ENCODE measurements at places on chromosomes 6 and 20.

- DNase-seq = no peak
Observed at GRCh38 chr6:10451828-10452509, 37.1 kb upstream of the TFAP2A start.

DNA sequence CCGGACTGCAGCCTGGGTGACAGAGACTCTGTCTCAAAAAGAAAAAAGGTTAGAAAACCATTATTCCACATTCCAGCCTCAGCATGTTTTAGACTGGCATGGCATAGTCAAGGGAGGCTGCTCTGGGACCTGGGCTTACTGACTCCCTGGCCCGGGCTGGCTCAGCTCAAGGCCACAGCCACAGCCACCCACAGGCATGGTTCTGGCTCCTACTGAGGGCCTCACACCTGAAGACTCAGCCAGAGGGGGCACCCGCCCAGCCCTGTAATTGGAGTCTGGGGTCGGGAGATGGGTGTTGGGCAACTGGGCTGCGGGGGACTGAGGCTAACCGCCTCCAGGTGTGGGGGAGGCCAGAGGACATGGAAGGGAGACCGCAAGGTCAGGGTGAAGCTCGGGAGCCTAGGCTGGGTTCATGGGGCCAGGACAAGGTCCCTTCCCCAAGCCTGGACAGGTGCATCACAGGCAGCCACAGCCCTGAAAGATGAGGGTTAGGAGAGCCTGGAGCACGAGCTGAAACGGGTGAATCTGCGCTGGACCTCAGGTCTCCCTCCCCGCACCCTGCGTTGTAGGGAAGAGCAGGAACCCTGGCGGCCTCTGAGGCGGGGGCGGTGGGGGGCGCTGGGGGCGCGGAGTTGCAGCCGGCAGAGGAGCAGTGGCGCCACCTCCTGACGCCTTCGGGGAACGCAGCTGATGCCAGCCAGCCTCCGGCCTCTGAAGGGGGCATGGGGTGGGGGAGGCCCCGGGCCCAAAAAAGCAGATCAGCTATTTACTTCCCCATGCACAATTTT, 67.7 kb upstream of the SRSF6 start:
- DNase-seq = no peak

DNA sequence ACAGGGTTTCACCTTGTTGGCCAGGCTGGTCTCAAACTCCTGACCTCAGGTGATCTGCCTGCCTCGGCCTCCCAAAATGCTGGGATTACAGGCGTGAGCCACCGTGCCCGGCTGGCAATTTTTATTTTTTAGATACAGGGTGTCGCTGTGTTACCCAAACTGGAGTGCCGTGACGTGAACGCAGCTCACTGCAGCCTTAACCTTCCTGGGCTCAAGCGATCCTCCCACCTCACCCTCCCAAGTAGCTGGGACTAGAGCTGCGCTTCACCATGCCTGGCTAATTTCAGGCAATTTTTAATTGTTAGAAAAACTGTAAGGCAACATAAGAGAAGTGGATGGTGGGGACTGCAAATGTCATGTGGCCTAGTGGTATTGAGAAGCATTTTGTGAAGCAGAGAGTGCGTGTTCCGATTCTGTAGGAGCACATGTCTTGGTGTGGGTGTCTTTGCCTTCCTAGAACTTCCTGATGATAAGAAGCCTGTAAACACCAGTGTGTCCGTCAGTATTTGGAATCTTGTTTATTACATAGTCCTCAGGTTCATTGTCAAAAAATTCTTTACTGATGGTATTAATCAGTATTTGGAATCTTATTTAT, 18.0 kb downstream of the JARID2 start:
- no peak for DNase-seq

DNA sequence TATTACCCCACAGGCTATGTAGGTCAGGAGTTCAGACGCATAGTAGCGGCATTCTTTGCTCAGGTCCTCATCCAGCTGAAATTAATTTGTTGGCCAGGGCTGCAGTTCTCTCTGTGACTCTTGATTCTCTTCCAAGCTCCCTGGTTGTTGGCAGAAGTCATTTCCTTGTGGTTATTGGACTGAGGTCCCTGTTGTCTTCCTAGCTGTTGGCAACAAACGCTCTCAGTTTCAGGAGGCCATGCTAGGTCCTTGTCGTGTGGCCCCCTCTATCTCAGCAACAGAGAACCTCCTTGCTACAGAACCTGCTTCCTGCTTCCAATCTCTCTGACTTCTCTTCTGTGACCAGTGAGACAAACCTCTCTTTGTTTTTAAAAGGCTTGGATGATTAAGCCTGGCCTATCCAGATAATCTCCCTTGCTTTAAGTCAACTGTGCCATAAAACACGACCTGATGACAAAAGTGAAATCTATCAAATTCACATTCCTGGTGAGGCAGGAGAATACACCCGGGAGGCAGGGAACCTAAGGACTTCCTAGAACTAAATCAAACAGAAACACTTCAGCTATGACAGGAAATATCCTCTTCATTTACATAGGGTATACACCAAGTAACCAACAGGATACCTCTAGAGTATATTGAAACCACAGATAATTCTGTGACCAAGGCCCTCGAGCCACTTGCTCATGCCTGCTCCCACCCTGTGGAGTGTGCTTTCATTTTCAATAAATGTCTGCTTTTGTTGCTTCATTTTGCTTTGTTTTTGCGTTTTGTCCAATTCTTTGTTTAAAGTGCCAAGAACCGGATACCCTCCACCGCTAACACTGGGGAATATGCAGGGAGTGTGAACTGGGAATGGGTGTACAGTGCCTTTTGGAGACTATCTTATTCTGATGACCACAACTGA, 196.0 kb downstream of the BTBD3 start:
- no peak for DNase-seq

GRCh38 chr6:157462956-157463742, 82.2 kb downstream of the ZDHHC14 start:
- no peak for DNase-seq

DNA sequence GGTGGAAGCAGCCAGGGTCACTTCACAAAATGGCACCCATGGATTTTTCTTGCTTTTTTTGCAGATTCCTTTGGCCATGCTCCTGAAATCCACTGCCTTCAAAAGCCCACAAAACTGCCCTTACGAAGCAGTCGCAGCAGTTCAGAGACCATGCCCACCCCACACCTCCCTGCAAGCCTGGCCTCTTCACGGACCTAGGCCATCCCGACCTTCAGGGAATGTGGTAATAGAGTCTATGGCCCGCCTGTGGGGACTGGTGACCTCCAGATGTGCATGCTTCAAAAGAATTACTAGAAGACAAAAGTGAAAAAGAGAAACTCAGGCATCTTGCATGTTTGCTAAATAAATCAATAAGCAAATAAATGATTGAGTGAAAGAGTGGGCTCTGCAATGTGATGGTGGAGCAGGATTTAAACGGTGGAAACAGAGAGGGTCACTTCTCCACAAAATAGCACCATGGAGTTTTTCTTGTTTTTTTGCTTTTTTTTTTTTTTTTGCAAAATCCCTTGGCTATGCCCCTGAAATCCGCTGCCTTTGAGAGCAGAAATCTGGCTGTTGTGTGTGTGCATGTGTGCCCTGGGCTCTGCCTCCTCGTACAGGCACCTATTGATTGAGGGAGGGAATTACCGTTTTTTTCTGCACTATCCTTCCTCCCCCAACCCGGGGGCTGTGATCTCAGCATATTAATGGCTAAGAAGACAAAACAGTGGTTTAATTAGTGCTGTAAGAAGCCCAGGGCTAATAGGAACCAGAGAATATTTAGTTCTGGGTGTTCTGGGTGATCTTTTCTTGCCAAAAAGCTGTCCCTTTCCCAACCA, 107.4 kb downstream of the PXDC1 start:
- no peak for DNase-seq

DNA sequence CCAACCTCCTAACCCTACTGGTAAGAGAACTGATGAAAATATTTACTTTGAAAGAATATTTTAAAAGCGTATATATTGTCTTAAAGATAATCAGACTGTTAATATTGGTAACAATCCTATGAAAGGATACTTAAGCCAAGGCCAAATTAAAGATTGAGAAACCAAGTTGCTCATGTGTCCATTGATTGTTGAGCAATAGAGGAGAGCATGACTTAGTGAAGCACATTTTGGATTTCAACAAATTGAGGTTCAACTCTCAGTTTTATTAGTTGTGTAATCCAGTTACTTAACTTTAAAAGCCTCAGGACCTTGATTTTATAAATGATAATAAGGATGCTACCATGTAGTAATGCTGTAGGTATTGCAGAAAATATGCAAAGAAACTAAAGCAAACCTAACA, 56.8 kb downstream of the PRL start:
- DNase-seq = no peak

- DNase-seq = no peak
Observed at GRCh38 chr6:119207327-119207726, 128.9 kb upstream of the FAM184A start.

- DNase-seq = no peak
Observed at GRCh38 chr6:2410656-2411380, 165.4 kb upstream of the GMDS start.

DNA sequence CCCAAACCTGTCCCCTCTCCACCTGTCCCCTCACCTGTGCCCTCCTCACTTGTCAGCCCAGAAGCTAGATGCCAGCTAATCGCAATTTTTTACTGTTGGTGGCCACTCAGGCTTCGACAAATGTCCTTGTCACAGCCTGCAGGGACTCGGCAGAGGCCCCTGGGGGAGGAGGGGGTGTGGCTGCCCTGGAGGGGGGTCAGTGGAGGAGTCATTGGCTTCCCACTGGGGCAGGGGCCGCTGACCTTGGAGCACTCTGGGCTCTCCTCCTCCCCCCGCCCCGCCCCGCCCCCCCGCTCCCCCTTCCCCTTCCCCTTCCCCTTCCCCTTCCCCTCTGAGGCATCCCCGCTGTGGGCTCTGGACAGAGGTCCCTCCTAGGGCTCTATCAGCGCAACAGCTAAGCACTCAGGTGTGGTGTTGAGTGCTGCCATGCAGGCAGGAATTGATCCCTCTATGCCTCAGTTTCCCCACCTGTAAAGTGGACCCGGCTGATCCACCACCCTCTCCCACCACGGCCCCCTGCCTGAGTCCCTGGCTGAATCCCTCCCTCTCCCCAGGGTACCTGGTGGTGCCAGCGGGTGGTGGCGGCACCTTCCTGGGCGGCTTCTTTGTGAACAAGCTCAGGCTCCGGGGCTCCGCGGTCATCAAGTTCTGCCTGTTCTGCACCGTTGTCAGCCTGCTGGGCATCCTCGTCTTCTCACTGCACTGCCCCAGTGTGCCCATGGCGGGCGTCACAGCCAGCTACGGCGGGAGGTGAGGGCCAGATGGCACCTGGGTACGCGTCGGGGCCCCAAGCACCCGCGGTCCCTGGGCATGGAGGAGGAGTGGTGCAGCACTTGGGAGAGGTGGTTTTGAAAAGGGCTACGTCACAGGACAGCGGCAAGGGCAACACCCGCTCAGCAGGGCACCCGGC, 23.8 kb downstream of the SLCO4A1 start:
- DNase-seq = no peak

DNA sequence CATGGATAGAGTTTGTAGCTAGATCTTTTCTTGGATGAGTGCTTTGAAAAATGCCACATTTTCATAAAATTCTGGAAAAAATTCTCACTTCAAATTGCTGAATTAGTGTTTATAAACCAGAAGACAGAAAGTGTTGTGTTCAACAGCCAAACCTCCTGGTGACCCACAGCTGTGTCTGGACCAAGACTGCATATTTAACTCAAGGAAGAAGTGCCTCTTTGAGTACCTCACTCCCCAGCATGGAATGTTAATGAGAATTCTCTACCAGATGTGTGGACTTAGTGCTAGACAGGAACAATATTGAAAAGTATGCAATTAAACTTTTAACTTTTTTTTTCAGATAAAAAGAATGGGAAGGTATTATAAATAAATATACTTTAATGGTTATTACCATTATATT, 609.3 kb downstream of the COL12A1 start:
- no peak for DNase-seq

DNA sequence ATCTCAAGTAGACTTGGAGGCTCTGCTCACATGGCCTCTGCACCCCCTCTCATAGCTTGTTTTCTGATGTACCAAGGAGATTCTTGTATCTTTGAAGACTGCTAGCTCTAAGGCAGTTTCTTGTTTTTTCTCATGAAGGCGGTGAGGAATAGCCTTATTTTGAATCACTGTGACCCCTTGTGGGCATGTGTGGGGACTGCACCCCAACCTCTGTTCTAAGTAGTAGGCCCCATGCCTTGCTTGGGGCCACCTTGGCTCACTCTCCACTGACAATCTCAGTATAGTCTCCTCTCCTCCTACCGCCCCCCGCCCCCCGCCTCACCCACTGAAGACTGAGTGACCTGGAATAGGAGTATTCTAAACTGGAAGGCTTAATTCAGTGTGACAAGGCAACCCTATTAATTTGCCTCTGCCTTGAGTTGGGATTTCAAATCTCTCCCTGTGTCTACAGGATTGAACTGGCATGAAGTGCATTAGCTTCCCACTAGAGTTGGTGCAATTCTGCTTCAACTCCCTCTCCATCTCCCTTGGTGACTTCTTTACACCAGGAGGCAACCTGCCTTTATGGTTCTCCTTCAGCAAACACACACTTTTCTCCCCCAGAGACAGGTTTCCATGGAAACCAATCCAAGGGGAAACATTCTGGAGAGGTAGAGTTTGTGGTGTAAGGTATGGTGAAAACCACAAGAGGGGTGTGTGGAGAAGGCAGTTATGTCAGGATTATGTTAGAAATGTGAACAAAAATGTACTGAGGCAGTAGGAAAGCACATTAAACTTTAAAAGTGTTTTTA, 75.4 kb upstream of the ECI2 start:
- DNase-seq = no peak

- DNase-seq = no peak
Observed at GRCh38 chr6:70479236-70479635, 65.9 kb downstream of the FAM135A start.

DNA sequence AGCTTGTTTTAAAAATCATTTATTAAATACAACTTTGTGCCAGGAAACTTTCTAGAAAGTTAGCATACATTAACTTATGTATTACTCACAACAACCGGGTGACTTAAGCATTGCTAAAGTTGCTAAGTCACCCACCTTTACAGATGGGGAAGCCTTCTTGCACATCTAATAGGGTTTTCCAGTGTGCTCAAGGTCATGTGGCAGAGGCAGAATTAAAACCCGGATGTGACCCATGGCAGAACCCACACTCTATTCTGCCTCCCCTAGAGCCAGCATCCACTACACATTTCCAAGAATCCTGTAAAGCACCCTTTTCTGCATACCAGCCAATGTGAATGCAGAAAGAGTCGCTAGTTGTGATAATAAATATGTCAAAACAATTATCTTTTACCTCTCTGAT, 13.4 kb downstream of the LINC00237 start:
- DNase-seq = no peak

DNA sequence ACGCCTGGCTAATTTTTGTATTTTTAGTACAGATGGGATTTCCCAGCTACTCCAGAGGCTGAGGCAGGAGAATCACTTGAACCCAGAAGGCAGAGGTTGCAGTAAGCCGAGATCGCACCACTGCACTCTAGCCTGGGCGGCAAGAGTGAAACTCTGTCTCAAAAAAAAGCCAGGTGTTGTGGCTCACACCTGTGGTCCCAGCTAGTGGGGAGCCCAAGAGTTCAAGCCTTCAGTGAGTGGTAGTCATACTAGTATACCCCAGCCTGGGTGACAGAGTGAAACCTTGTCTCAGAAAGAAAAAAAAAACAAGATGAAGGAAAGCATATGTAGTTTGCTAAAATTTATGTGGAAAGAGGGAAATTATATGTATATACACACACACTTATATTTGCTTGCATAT, 20.0 kb upstream of the POU5F1 start:
- no peak for DNase-seq
